ENCODE measurements at places on chromosomes 6 and 20.

DNA sequence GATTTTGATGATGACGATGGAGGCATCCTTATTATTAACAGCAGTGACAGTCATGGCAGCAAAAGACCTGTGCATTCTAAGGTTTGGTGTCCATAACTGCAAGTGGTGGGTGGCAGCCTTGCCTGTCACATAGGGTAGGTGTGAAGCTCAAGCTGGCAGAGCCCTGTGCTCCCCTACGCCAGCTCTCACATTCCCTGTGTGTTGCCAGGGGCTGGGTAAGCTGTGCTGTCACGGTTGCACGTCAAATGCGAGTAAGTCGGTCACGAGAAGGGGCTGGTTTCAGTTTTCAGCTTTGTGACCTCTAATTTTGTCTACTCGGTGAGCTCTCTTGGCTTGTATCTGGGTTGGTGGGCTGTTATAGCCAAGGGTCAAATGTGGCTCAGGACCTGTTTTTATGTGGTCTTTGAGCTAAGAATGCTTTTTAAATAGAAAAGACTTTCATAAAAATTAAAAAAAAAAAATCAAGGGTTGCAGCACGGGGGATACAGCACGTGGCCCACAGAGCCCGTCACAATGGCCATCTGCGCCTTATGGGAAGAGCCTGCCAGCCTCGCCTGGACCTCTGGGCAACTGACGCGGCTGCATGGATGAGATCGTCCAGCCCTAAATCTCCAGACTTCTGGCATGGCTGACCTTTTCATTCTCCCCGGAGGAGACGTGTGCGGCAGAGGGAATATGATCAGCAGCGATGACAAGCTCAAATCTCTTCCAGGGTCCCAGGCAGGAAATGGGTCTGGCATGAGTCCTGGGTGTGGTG, 148.5 kb downstream of the PHACTR3 start:
- DNase-seq, result no peak

- no peak for DNase-seq
These were observed 83.7 kb downstream of the ELOVL5 start for GRCh38 chr6:53264915-53265607.

GRCh38 chr6:139354189-139354588, 20.3 kb downstream of the CITED2 start:
- DNase-seq, result no peak

DNA sequence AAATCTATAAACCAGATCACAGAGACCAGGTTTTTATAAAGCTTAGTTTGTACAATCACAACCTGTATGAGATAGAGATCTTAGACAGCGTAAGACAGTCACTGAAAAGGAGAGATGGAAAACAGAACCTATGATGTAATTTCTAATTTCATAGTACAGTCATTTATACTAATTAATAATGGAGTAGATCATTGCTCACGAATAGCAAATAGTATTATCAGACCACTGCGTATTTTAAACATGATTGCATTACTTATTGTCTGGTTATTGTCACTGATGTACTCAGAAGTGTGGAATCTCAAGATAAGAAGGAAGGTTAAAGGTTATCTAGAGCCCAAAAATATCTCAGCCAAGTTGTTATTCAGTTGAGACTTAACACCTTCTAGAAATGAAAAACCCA, 115.6 kb downstream of the KHDC1L start:
- no peak for DNase-seq

- DNase-seq, result no peak
These were observed 4.9 kb downstream of the TOMM34 start for GRCh38 chr20:44955270-44955669.

- DNase-seq, result no peak
These were observed 126.9 kb upstream of the FAM83B start for GRCh38 chr6:54719633-54720032.

DNA sequence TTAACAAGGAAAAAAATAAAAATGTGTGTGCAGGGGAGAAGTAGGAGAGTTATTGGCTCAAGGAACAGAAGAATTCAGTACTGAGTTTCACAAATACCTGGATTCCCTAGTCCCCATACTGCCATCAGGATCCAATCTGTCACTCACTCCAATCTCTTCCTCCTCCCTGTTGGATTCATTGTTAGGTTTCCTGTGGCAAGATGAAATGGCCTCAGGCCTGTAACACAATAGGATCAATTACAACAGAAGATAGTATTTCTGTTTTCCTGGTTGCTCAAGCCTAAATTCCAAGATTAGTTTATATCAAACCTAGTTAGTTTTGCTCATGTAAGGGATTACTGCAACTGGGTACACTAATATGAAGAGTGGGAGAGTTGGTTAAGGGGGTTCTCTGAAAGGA, 24.4 kb downstream of the HCRTR2 start:
- no peak for DNase-seq

- DNase-seq, result no peak
These were observed 12.5 kb downstream of the NELFCD start for GRCh38 chr20:58993332-58994248.

GRCh38 chr6:109441069-109441816, 719 bp downstream of the SMPD2 start:
- DNase-seq, result no peak

- no peak for DNase-seq
These were observed 98.7 kb downstream of the TSHZ2 start for GRCh38 chr20:53070706-53071392.

DNA sequence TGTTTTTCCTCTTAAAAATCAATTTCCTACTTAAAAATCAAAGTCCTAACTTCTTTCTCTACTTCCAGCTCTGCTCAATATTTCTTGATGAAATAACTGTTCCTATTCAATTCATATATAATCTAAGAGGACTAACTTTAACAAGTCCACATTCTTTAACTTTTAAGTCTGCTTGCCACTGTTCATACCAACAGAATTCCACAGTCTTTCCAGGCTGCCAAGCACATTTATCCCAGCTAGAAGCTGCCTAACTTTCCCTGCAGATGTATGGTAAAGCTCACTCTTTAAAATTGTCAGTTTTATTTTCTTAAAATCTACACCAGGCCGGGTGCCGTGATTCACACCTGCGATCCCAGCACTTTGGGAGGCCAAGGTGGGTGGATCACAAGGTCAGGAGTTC, 11.5 kb downstream of the CALHM6 start:
- DNase-seq, result no peak

GRCh38 chr20:52975029-52975732, 3.0 kb downstream of the TSHZ2 start:
- DNase-seq, result no peak

GRCh38 chr6:27334141-27334540, 22.1 kb upstream of the POM121L2 start:
- no peak for DNase-seq

DNA sequence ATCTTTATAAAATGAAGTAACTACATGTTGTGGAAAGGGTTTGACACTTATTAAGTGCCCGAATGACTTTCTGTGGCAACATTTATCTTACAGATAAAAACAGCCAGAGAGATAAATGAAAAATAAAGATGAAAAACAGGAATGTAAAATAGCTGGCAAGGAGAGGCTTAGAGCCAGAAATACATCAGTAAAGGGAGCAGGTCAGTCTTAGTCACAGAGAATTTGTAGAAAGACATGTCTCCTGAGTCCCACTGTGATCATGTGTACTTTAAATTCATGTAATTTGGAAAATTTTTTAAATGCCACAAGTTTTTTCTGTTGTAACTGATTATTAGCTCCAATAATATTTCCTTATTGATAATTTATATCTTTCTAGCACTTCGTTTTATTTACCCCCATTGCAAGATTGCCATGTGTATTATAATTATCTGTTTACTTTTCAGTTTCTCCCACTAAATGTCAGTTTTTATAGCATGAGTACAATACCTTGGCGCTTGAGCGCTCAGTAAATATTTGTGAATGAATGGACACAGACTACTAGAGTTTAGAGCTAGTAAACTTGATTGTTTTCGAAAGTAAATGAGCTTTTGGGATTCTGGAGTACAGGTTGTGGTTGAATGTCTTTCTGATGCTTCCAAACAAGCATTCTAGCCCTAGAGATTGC, 15.2 kb downstream of the TAB2 start:
- no peak for DNase-seq

- DNase-seq, result no peak
These were observed 780 bp downstream of the ARMC12 start for GRCh38 chr6:35737413-35738211.

- no peak for DNase-seq
These were observed 444.3 kb downstream of the BCKDHB start for GRCh38 chr6:80550748-80551147.

- no peak for DNase-seq
These were observed 14.8 kb downstream of the AKAP12 start for GRCh38 chr6:151254451-151255081.

DNA sequence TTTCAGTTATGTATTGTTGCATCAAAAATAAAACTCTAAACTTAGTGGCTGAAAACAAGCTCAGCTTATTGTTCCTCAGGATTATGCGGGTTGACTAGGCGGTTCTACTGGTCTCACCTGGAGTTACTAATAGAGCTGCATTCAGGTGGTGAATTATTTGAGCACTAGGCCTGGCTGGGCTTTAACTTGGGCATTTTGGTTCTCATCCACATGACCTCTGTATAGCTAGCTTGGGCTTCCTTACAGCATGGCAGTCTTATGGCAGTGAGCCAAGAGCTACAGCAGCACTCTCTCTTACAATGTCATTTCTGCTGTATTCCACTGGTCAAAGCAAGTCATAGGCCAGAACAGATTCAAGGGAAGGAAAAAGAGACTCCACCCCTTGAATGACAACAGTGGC, 1.6 kb downstream of the PGBD1 start:
- DNase-seq, result no peak

- no peak for DNase-seq
These were observed 65.1 kb upstream of the STX16 start for GRCh38 chr20:58585753-58586540.

GRCh38 chr6:164216368-164216767, 801.9 kb downstream of the QKI start:
- DNase-seq, result no peak

DNA sequence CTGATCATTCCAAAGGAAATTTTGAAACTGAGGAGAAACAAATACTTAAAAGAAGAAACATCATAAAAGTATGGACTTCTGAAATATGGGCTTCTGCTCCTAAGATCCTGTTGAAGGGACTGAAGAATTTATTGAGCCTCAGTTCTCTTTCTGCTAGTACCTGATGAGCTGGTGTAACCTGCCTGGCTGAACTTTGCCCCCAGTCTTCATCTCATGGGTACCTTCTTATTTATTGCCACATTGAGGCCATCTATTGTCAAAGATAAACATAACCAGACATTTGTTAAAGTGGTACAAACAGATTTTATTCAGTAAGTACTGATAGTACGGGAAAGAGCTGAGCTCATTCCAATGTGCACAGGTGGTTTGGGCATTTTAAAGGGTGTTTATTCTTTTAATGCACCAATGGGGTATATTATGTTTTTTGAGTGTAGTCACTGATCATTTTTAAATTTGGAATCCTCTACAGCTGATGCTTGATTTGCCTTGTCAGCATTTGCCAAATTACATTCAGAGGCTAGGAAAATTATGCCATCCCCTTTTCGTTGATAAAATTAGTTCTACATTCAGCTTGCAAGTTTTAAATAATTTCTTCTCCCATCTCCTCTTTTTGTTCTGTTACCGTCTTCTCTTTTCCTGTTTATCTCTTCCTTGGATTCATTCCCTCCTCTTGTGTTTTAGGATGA, 118.2 kb downstream of the PRIM2 start:
- no peak for DNase-seq

DNA sequence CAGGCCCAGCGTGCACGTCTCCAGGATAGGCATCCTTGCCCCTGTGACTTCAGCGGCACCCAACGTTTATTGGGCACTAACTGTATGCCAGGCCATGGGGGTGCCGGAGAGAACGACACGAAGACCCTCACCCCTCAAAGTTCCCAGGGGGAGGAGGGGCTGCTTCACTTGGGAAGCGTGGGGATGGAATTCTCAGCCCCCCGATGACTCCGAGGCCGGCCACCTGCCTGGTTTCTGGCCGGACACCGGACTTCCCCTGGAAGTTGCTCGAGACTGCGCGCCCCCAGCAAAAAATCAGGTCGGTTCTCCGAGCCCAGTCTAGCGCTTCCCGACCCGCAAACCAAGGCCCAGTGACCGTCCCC, 275 bp upstream of the MAVS start:
- DNase-seq, result no peak

GRCh38 chr6:140794544-140794943, 1338.2 kb upstream of the GJE1 start:
- no peak for DNase-seq

GRCh38 chr6:29907637-29908340, 34.5 kb upstream of the HLA-A start:
- DNase-seq, result no peak

DNA sequence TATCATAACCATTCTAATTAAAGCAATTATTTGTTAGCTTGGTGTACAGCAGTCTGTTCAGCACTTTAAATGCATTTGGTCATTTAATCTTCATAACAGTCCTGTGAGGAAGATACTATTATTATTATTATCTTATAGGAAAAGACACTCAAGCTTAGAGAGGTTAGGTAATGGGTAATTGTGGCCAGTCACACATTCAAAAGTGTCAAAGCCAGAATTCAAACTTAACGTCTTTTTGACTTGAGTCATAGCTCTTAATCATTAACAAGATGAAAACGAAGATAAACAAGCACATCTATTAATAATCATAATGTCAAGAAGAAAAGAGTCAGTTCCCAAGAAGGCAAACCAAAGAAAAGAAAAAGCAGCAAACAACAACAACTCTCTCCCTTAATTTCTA, 251.0 kb downstream of the SYNE1 start:
- no peak for DNase-seq

DNA sequence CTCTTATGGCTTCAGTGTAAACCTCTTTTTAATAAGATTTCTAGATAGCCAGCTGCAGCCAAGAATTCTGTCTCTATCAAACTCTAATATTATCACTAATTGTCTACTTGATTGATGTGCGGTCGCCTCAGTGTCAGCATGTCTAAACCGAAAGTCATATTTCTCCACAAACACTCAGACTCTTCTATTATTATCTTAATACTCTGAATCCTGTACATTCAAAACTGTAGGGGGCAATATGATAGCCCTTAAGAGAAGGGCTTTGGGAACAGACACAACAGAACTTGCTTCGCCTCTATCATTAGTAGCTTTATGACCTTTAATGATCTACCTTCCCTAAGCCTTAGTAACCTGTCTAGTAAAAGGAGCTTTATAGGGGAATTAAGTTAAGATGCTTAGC, 379.7 kb upstream of the PTCHD4 start:
- no peak for DNase-seq

GRCh38 chr6:15763364-15763763, 100.5 kb upstream of the DTNBP1 start:
- no peak for DNase-seq

DNA sequence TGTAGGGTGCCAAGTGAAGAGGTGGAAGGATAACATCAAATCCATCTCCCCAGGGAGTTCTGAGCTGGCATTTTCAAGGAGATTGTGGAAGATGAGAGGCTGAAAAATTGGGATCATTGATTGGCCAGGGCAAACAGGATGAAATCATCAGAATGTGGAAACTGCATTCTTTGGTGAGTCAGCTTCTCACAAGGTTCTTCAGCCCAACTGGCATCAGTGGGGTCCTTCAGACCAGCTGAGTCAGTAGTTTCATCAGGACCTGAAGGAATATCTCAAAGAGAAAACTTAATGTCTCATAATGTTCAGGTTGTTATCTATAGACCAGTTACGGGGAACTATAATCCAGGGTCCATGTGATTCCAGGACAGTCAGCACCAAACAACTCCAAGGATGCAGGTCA, 195.8 kb downstream of the HAO1 start:
- no peak for DNase-seq
